ENCODE measurements at places on chromosomes 4 and X.

DNA sequence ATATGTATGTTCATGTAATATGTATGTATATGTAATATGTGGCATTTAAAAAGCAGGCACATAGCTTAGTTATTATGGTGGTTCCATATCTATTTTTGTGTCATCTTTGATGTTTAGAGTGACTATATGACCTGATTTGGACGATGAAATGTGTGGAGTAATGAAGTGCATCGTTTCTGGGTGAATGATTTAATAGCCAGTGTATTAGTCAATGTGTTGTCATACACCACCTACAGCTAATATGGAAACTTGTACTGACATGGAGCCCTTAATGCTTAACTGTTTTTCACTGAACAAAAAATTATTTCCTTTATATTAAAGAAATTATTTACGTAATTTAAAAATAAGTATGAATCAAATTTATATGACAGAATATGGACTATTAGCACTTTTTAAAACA lies 292.3 kb upstream of the FSTL5 start:
- DNase-seq = no peak

- no peak for DNase-seq
Observed at GRCh38 chr4:86529436-86529835, 64.7 kb upstream of the PTPN13 start.

- DNase-seq = no peak
Observed at GRCh38 chrX:107766470-107767150, 9.0 kb downstream of the TSC22D3 start.

- DNase-seq = no peak
Observed at GRCh38 chr4:159358226-159358625, 255.3 kb downstream of the RAPGEF2 start.

DNA sequence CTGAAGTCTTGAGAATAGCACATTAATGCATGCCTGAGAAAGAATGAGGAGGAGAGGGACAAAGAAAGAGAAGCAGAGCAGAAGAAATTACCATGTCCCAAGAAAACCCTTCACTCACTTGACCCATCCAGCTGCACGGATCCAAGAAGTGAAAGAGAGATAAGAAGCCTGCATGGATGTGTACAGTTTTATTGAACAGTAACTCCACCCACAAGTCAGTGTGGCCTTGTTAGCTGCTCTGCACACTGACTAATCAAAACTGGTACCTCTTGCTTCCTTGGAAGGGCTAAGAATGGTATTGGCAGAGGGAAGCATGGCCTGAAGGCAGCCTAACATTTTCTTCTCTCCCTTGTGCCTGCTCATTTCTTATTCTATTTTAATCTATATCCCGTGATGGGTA lies 163.9 kb downstream of the SLC7A11 start:
- DNase-seq = no peak

- no peak for DNase-seq
Observed at GRCh38 chrX:148070504-148070877, 89.4 kb downstream of the FMR1NB start.

- no peak for DNase-seq
Observed at GRCh38 chr4:133096972-133097371, 52.1 kb upstream of the PCDH10 start.

GRCh38 chr4:14783011-14783877 lies 219.0 kb upstream of the CPEB2 start:
- DNase-seq = no peak

GRCh38 chr4:81490403-81491160 lies 18.9 kb upstream of the RASGEF1B start:
- DNase-seq = no peak

DNA sequence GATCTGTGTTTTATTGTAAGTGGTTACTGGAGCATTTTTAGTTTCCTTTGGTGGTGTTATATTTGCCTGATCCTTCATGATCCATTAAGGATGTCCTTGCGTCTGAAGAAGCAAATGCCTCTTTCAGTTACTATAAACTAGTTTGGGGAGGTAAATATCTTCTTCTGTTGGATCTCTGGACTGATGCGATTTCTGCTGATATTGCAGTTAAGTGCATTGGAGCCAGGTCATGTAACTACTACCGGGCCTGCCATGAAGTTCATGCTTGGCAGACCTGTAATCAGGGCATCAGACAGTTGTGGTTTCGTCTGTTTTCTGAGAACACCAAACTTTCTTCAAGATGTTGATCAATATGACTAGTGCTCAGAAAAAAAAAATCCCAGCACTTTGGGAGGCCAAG lies 22.9 kb downstream of the ZNF718 start:
- DNase-seq = no peak

DNA sequence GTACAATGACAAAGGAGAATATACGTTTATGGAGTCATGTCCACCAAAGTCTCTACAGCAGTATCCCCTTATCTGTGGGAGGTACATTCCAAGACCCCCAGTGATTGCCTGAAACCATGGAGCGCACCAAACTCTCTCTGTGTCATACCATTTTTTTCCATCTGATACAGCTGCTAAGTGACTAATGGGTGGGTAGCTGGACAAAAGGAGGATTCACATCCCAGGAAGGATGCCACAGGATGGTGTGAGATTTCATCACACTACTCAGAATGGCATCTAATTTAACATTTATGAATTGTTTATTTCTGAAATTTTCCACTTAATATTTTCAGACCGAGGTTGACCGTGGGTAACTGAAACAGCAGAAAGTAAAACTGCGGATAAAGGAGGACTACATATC lies 49.8 kb upstream of the AGA start:
- DNase-seq = no peak

DNA sequence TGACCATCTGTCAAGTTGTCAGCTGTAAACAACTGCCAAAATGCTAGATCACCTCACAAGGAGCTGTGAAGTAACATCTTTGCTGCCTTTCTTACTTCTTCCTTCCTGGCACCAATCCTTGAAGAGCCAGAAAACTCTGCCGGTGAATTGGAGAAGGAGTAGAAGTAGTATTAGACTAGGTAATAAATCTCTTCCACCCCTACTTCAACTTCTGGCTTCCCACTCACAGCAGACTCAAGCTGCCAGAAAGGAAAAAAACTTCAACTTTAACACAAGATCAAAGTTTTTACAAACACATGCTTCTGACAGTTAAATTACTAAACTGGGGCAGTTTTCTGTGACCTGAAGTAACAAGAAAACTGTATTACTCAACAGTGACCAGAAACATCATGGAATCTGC lies 164.7 kb upstream of the SLC7A11 start:
- no peak for DNase-seq

DNA sequence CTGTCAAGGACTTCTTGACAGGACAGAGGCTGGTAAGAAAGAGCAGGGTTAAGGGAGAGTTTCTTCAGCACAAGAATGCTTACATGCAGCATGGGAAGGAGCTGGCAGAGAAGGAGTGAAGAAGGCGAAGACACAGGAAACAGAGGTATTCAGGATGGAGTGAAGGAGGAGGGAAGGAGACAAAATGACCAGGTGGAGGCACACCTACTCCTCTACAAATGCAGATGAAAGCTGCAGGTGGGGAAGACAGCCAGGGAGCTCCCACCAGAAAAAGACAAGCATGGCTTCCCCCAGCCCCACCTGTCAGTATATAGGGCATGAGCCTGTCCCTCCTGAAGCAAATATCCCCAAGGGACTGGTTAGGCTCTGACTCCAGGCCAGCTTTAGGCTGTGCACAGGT lies 29.6 kb upstream of the NKRF start:
- no peak for DNase-seq

- DNase-seq = no peak
Observed at GRCh38 chr4:176277162-176277904, 8.3 kb upstream of the ASB5 start.

GRCh38 chr4:26780539-26780938 lies 80.1 kb upstream of the STIM2 start:
- no peak for DNase-seq

- DNase-seq = no peak
Observed at GRCh38 chr4:60089546-60090273, 1110.4 kb upstream of the ADGRL3 start.

DNA sequence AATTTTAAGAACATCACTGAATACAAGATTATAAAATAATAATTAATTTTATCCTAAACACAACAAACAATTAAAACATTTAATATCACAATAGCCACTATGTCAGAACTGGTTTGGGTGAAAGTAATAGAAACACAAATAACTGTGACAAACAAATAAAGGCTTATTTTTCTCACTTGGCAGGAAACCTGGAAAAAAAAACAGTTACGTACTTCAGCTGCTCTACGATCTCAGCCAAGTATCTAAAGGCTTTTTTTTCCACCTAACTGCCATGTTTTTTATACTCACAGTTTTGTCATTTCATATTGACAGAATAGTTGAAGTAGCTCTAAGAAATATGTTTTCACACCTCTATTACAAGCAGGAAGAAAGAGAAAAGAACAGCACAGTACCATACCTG lies 284.8 kb upstream of the INTU start:
- DNase-seq = no peak

DNA sequence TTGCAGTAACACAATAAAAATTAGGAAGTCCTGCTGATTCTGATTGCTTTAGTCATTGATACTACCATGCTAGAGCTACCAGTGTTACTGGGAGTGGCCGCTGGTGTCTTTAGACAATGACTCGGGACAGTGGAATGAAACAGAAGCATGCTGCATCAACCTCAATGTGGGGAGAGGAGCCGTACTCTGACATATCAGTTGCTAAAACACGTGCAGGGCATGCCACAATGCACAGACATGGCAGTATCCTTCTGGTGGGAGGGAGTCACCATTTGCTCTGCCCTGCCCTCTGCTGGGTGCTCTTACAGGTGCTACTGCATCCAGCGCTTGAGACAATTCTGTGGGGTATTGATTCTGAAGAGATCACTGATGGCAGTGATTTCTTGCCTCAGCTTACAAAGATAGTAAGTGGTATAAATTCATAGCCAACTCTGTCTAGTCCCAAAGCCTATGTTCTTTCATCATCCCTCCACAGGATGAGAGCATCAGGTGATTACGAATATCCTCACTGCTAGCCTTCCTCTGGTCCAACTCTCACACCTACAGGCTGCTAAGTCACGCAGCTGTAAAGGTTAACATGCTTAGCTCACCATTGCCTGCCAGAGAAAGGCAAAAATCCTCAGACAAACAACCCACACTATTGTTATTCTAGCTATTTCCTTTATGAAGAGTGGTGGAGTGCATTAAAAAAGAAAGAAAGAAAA lies 43.7 kb downstream of the NSG1 start:
- no peak for DNase-seq

GRCh38 chr4:102735582-102735981 lies 25.2 kb downstream of the MANBA start:
- DNase-seq = no peak

DNA sequence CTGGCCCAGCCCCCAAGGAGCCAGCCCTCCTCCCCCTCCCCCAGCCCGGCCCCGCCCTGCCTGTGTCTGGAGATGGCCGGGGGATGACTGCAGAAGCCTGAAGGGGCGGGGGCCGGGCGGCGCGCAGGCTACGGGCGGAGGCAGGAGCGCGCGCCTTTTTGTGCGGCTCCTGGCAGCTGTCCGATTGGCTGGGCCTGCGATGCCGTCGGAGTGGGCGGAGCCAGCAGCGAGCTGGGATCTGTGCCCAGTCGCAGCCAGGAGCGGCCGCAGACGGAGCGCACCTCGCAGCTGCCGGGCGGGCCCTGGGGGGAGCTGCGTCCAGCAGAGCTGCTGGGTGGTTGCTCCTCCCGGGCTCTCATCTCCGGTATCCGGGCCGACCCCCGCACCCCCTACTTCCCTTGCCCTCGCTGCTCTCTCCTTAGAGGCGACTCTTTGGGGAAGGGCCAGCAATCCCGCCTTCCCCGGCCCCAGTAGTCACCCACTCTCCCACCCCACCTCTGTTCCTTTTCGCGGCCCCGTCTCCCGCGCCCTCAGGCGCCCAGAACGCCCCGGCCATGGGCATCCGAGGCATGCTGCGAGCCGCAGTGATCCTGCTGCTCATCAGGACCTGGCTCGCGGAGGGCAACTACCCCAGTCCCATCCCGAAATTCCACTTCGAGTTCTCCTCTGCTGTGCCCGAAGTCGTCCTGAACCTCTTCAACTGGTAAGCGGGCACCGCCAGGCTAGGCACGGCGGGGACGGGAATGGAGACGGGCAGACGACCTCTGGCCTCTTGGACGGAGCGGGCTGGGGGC lies at the start of gene GABRQ:
Gene GABRQ, plus strand, starts transcription at position 247 of the 794 bp plus-strand sequence. Its CDS starts 308 bp downstream, at position 555.
- peak; percentile 78 for DNase-seq

DNA sequence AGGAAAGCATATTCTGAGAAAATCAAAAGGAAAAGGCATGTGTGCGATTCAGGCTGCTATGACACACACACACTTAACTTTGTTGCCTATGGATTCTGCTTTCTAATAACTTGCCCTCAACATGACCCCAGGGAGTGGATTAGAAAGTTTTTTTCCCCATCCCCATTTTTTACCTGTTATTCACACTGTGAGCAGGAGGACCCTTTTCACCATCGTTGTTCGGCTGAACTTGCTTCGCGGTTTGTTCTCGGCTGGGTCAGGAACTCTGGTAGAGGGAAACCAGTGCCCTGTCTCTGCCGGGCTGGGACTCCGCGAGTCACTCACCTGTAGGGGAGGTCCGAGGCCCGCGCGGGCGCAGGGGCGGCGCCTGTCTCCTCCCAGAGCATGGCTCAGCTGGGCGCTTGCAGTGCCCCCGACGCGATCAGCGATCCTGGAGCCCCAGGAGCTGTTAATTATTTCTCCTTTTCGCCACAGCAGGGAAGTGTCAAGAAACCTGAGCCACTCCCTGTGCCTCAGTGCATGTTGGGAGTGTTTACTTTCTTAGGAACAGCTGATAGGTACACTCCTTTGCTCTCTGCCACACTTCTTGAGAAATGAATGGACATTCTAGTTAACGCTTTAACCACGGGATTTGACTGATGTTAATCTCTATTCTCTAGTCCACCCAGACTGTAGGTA lies at the start of gene RASSF6:
Gene RASSF6, minus strand, starts transcription at position 322 of the 678 bp plus-strand sequence. CDS start 8,641 bp downstream, outside the sequence.
- DNase-seq = no peak

DNA sequence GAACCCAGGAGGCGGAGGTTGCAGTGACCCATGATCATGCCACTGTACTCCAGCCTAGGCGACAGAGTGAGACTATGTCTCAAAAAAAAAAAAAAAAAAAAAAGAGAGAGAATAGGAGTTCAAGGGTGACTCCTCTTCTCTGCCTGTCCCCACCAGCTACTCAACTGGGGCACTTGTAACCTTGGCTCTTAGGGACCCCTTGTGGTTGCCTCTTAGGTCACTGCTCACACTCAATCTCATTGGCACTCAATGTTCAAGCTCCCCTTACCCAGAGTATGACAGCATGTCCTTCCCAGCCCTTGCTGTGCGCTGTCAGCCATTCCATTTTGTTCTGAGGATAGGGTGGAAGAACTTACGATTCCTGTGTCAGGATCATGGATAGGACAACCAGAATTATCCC lies 82.4 kb upstream of the BEND4 start:
- DNase-seq = no peak

DNA sequence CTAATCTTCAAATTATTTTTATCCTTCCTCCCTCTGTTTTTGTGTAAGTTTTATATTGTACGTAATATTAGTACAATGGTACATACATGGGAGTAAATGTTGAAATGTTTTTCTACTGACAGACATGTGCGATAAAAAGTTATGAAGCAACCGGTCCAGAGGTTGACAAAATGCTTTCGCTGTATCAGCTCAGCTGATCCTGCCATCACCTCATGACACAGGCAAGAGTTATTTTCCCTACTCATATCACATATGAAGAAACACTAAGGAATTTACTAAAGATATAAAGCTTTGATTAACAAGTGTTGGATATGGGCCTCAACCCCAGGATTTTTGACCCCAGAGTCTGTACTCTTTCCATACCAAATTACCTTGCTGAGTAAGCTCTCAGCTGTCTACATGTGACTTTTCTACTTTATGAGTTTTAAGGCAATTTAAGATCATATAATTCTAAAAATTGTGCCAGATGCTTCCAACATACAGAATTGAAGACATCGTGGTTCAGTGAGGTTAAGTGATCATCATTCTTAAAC lies 50.0 kb downstream of the CLCN5 start:
- no peak for DNase-seq

Measured in right forelimb (tissue), 1 donor.